NCI-H446 treated with DMSO at 0.1 percent for 48 hours (cell line): ENCODE measurements at places on chromosomes 11 and 22.

GRCh38 chr22:43039800-43040199 lies 24.9 kb upstream of the PACSIN2 start:
- no peak for DNase-seq

- no peak for DNase-seq
These were observed 25.9 kb downstream of the OTOG start for GRCh38 chr11:17572791-17573460.

DNA sequence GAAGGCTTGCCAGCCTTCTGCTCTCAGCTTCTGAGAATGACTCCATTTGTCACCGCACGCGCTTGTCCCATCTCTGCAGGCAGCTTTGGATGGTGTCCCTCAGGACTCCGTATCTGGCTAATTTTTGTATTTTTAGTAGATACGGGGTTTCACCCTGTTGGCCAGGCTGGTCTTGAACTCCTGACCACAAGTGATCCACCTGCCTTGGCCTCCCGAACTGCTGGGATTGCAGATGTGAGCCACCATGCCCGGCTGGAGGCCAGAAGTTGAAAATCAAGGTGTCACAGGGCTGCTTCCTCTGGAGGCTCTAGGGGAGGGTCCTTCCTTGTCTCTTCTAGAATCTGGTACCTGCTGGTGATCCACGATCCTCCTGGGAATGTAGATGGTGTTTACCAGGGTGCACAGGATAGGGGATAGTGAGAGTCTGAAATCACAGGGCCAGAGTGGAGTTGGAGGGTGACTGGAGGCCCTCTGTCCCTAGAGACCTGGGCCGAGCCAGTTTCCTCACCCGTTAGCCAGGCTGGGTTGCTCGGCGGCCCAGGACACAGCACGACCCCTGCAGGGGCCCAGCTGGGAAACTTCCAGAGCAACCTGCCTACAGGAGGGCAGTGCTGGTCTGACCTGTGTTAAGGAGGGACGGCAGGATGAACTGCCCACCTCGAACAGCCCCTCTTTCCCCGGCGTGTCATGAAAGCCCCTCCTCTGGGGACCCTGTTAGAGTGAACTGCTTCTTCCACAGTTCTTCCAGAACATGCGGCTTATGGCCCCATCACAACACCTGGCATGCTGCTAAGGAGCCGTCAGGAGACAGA lies 48.9 kb upstream of the SHANK2 start:
- DNase-seq, result no peak

- no peak for DNase-seq
These were observed 80.3 kb upstream of the SLC22A12 start for GRCh38 chr11:64510759-64511158.

DNA sequence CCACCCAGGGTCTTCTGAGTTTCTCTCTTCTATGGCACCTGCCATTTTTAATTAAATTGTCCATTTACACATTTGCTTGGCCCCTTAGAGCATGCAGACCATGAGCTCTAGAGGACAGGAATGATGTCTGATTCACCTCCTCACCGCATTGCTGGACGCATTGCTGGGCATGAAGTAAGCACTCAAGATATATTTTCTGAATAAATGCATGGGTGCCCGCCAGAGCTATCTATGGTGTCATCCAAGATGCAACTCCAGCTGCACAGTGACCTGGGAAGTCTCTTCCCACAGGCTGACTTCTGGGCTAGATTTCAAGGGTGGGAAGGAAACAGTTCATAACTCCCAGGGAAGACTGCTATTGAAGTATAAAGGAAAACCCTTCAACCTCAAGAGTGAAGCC lies 66.6 kb upstream of the ASPHD2 start:
- DNase-seq, result no peak

GRCh38 chr11:131275580-131275979 lies 94.8 kb upstream of the NTM start:
- DNase-seq, result no peak

DNA sequence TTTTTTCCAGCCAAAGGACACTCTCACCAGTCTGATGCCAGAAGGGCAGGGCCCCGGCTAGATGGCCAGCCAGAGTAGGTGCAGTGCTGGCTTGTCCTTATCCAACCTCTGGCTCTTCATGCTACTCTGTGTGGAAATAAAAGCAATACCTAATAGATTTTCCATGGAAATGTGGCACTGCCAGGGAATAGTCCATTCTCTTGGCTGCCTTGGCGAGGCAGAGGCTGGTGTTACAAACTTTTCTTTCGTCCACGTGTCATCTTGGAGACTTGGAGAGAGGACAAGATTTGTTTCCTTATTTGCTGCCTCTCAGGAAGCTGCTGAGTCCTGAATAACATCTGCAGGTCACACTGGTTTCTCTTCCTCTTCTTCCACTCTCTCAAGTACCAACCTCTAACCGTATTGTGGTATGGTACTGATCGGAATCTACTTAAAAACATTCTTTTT lies 17.2 kb upstream of the C1QTNF4 start:
- no peak for DNase-seq

DNA sequence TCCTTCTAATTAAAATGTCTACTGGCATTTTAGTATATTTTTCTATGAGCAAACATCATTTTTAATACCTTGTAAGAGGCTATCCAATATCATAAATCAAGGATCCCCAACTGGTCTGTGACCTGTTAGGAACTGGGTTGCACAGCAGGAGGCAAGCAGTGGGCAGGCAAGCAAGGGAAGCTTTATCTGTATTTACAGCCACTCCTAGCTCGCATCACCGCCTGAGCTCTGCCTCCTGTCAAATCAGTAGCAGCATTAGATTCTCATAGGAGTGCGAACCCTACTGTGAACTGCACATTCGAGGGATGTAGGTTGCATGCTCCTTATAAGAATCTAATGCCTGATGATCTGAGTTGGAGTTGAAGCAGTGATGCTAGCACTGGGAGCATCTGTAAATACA lies 70.2 kb upstream of the CREB3L1 start:
- no peak for DNase-seq

DNA sequence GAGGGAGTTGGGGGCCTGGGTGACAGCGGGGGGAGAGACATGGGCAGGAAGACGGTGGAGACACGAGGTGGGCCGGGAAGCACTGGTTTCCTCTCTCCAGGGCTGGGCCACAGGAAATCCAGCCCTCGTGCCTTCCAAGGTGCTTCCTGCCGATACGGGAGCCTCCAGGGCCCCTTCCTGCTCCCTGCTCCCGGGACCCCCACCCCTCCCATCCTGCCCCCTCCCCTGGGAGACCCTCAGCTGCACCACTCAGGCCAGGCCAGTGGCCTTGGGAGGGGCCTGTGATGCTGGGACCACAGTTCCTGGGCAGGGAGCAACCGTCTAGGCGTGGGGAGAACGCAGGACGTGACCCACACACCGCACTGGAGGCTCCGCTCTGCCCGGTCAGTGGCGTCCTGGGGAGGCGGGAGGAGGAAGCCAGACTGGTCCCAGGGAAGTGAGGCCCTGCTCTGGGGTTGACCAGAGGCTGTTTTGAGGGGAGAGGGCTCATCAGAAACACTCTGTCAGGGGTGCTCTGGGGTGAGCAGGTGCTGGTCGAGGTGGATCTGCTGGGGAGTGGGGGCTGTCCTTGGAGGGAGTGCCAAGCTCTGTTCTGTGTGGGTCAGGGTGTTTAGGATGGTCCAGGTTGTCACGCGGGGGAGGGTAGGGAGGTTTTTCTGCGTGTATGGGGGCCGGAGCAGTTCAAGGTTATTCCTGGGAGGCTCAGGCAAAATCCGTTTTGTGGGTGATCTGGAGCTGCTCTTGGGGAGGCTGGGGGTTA lies at the start of gene SHANK3:
Gene SHANK3 (plus strand): TSS at position 353 of the 760 bp plus-strand sequence.
- DNase-seq, result no peak

- DNase-seq, result no peak
These were observed 10.4 kb upstream of the SPINDOC start for GRCh38 chr11:63802637-63803414.

DNA sequence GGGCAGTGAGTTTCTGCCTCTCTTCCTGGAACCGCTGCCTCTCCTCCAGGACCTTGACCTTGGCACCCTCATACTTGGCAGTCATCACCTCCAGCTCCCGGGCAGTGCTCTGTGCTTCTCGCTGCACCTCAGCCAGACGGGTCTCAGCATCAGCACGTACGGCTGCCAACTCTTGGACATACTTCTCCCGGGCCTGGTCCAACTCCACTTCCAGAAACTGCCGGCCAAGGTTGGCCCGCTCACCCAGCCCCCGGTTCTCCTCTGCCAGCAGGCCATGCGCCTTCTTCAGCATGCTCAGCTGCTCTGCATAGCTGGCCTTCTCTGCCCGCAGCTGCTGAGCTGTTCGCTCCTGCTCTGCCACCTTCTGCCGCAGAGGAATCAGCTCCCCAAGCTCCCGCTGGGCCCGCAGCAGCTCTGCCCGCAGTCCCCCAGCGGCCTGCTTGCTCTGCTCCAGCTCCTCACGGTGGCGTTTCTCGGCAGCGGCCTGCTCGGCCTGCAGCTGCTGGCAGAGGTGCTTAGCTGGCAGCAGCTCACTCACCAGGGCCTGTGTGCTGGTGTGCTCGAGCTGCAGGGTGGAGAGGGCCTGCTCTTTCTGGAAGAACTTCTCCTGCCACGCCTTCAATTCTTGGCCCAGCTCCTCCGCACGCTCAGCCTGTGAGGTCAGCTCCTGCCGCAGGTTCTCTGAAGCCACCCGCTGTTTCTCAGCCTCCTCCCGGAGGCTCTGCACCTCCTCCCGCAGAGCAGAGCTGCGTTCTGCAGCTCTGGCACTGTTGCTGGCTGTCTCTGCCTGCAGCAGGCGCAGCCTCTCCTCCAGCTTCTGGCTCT lies 14.4 kb downstream of the IL18BP start:
- DNase-seq, result peak; percentile 65

DNA sequence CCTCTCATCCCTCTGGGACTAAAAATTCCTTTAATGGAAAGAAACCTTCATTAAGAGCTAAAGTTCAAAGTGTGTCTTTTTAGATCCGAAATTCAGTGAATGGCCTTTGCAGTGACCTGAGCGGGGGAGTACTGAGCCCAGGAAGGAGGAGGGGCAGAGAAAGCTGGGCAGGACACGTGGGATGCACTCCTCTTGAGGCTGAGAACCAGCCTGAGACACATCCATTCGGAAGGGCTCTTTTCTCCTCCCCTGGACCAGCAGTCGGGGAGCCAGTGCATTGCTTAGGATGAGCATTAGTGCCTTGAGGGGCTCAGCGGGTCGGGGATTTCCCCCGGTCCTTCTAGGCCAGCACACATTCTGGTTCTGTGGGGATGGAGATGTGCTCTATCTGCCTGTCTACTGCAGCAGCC lies 258.9 kb upstream of the B3GAT1 start:
- no peak for DNase-seq

GRCh38 chr11:67538306-67538705 lies 15.1 kb upstream of the CABP2 start:
- no peak for DNase-seq

DNA sequence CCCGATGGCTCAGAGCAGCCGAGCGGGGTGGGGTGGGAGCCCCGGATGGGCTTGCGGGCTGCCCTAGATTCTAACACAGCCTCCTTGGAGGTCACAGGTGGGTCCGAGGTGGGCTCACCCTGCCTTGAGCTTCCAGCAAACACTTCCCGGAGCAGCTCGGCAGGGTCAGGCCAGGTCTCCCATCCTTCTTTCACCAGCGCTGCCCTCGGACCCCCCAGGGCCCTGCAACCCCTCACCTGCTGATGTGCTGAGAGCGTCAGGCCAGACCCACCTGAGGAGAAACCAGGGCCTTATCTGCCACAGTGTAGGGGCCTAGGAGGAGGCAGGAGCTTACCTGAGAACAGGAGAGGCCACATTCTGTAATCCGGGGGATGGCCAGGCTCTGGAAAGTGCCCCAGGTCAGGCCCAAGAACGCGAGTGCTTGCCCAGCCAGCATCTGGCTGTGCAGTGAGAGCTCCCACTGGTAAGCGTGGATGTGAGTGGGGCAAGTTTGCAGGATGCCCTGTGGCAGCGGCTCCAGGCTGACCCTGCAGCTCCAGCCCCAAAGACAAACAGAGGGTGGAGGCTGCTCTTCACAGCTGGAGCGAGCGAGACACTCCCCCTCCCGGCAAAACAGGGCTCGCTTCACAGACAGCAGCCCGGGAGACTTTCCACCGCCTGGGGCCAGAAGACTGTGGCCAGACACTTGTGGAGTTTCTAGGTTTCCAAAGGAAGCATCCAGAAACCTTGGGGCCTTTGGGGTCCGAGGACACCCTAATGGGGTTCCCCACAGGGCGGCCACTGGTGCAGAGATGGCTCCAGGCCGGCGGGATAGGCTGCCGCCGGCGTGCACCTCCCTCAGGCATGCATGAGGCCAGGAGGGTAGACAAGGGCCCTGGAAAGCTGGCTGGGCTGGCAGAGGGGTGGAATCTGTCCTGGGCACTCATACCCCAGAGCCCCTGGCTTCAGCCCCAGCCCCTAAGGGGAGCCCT lies at the start of gene IL17REL:
Gene IL17REL (minus strand): TSS at position 555 of the 971 bp plus-strand sequence. CDS start 119 bp downstream, at position 436.
- no peak for DNase-seq
